Inflammatory macrophage treated with lipopolysaccharide for 4 hours (primary cell): ENCODE measurements at places on chromosomes 5 and 9.
A peak's percentile ranks its signal among the peaks of the same experiment; 100 is the strongest.

- no peak for DNase-seq
Measured at GRCh38 chr5:107640568-107640967, 30.2 kb downstream of the EFNA5 start.

GRCh38 chr5:143174714-143175398 lies 228.6 kb downstream of the NR3C1 start:
- DNase-seq = no peak

DNA sequence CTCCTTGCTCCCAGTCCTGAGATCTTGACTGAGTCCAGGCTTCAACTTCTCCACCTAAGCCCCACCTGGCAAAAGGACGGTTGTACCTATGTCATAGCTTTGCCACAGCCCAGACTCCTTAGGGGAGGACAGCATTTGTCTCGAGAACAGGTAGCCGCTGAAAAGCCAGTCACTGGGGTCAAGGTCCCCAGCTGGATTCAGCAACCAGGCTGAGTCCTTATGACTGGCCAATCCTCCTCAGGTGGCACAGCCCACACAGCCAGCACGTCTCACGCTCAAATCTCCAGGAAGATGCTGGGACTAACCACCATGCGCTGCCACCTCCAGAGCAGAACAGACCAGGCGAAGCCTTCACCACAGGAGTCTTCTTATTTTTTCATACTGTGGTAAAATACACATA lies 27.9 kb upstream of the SMU1 start:
- no peak for DNase-seq

DNA sequence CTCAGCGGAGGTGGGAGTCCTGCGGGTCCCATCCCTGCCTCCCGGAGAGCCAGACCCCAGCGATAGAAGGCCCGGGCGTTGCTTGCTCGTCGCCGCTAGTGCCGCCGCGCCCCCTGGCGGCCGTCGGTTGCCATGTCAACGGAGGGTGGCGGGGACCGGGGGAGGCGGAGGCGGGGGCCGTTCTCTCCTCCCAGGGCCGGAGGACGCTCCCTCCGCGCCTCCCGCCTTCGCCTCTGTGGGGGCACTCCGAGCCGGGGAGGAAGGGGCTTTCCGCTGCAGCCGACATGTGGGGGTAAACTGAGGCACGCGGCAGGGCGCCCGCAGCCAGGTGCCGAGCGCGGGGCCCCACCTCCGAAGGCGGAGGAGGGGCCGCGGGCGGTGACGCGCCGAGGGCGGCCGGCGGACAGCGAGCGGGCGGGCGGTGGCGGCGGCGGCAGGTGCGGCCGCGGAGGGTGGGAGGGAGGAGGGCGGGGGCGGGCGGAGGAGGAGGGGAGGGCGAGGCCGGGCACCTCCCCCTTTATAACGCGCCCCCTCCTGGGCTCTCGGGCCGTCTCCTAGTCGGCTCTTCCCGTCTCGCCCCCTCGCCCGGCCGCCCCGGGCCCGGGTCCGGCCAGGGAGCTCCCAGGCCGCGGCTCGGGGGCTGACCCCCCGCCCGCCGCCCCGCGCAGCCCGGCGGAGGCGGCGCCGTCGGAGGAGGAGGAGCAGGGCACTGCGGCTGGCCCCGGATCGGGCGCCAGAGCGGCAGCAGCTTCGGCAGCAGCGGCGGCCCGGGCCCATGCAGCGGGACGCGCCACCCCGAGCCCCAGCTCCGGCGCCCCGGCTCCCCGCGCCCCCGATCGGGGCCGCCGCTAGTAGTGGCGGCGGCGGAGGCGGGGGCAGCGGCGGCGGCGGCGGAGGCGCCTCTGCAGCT lies 556 bp upstream of the CDK9 start:
- peak; percentile 73 for DNase-seq

- no peak for DNase-seq
Measured at GRCh38 chr5:36619012-36619635, 12.7 kb downstream of the SLC1A3 start.

DNA sequence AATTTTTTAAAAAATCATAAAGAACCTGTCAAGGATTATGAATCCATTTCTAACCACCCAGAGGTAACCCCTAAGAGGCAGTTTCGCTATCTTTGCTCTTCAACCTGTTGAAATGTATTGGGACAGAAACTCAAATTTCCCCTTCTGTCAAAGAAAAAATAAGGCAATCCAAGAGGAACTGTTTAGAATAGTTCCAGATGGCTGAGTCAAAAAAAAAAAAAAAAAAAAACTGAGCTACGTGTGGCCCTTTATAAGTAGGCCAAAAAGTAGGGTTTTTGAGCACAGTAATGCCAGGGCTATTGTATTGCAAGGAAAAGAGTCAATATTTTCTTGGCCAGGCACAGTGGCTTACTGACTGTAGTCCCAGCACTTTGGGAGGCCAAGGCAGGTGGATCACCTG lies 94.9 kb downstream of the RAD23B start:
- DNase-seq = peak; percentile 46

- DNase-seq = no peak
Measured at GRCh38 chr9:112848316-112849151, 42.1 kb downstream of the SLC46A2 start.
